HepG2 (cell line): ENCODE measurements at places on chromosomes 3 and 15. TPM values are rescaled to one million over a fixed set of nuclear protein-coding genes. Genes with fewer than 3 reads are reported as not detected.

DNA sequence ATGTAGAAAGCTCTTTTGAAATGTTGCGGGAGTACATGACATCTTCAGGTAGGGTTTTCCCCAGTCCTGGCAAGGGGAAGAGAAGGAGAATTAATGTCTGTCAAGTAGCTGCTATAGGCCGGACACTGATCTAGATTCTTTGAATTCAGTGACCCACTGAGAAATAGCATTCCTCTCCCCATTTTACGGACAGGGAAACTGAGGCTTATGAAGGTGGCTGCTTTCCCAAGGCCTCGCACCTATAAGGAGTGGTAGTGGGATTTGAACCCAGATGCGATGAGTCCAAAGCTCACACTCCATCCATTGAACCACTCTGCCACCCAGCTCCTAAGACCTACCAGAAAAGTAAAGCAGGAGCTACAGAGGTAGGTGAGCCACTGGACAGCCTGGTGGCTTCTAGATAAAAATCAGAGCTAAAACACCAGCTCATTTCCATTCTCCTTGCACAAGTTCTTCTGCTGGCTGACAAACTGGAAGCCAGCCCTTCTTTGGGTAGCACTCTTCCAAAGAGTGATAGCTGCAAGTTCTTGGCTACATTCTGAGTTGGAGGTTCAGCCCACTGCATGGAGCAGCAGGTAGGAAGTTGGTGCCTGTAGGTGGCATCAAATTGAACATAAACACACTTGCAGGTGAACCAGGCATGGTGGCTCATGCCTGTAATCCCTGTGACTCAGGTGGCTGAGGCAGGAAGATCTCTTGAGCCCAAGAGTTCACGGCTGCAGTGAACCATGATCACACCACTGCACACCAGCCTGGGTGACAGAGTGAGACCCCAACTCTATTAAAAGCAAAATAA is 22.0 kb downstream of the ZNF710 start:
- peaks cover 30% of the 10 kb centered on the region for H3K4me1 ChIP-seq
- no peak for DNase-seq
- H3K36me3 ChIP-seq, result no peaks in the 10 kb centered on the region
- no peak overlapping the region for H3K27ac ChIP-seq
- H3K27me3 ChIP-seq, result no peaks in the 10 kb centered on the region
- H3K4me3 ChIP-seq, result no peak overlapping the region

DNA sequence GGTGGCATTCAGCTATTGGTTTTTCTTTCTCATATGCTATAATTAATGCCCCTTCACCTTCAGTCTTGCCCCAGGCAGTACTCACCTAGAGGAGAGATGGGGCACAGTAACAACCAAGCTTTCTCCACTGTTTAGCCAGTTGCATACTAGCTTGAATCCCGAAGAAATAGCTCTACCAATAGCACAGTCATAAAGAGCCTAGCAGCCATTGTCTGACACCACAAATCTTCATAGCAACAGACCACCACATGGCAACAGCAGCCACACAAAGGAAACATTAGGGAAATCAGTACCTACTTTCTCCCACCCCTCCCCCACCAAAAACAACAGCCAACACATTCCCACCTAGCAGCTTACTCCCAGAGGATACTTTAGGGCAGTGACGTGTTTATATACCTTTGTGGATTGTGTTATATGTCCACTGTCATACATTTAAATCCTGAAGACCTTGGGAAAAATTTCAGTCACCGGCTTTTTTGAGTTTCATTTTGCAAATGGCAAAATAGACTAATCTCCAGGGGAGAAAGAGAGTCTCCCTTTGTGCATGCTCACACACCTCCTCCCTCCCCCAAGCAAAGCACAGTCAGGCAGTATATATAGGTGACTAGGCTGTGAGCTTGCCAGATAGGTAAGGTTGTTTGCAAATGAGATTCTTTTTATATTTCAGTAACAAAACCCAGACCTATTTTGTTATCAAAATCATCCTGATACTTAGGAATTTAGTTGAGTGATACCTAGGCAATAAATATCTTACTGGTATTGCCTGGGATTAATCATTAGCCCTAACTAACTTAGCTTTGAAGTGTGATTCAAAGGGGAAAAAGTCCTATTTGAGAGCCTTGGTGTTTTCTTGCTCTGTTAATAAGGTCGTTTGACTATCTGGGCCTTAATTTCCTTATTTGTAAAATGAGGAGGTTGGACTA is 140.6 kb downstream of the RBPMS2 start:
- H3K4me1 ChIP-seq, result peaks cover 59% of the 10 kb centered on the region
- DNase-seq, result peak; percentile 72
- H3K27me3 ChIP-seq, result no peaks in the 10 kb centered on the region
- peaks cover 9% of the 10 kb centered on the region; the same call in 1 of the 3 replicates for H3K36me3 ChIP-seq
- H3K27ac ChIP-seq, result peak overlapping the region; percentile 87
- H3K4me3 ChIP-seq, result no peak overlapping the region

- H3K36me3 ChIP-seq, result peaks cover 8% of the 10 kb centered on the region
- H3K4me3 ChIP-seq, result no peak overlapping the region
- H3K27me3 ChIP-seq, result no peaks in the 10 kb centered on the region
Observed at GRCh38 chr15:64110950-64111678, 15.3 kb downstream of the SNX1 start.

GRCh38 chr3:68809596-68809995 is 122.8 kb downstream of the TAFA4 start:
- no peaks in the 10 kb centered on the region for H3K36me3 ChIP-seq
- H3K4me1 ChIP-seq, result no peaks in the 10 kb centered on the region
- H3K27me3 ChIP-seq, result no peaks in the 10 kb centered on the region
- no peak overlapping the region for H3K27ac ChIP-seq
- DNase-seq, result no peak

DNA sequence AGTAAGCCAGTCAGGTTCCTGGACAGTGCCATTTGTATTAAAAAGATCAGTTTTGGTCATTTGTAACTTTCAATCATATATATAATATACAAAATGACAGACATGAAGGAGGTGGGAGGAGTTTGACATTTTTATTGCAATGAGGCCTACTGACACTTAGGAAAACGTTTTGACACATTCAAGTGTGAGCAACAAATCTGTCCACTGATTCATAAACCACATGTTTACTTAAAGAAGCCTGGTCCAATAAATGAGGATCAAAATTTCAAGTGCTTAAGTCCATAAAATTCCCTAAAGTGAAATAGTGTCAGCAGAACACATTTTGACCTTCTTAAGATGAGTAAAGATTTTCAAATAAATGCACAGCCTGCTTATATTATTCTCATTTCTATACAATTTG is 137.3 kb downstream of the MECOM start:
- H3K27me3 ChIP-seq, result no peaks in the 10 kb centered on the region
- no peak overlapping the region for H3K4me3 ChIP-seq
- no peaks in the 10 kb centered on the region for H3K36me3 ChIP-seq

GRCh38 chr15:49182128-49182527 is 12.1 kb downstream of the GALK2 start:
- H3K27me3 ChIP-seq, result no peaks in the 10 kb centered on the region
- H3K36me3 ChIP-seq, result no peaks in the 10 kb centered on the region
- H3K4me1 ChIP-seq, result no peaks in the 10 kb centered on the region
- no peak for DNase-seq

DNA sequence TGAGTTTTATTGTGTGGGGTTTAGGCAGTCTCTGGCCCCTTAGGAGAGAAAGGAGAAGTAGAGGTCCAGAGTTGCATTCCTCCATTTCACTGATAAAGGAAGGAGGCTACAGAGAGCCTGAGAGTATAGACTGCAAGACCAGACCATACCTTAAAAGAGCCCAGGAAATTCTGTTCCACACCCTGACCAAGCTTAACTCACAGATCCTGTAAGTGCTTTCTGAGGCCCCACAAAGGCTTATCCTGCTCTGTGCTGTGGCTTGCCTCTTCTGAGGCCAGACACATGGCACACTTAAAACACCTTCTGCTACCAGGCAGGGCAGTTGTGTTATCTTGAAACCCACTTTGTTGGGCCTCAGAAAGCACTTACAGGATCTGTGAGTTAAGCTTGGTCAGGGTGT is 39.2 kb upstream of the LEKR1 start:
- no peaks in the 10 kb centered on the region for H3K36me3 ChIP-seq
- H3K27me3 ChIP-seq, result no peaks in the 10 kb centered on the region
- no peak overlapping the region for H3K4me3 ChIP-seq
- no peak overlapping the region for H3K27ac ChIP-seq

- H3K36me3 ChIP-seq, result no peaks in the 10 kb centered on the region
- no peak overlapping the region for H3K27ac ChIP-seq
- H3K4me3 ChIP-seq, result no peak overlapping the region
- DNase-seq, result no peak
- no peaks in the 10 kb centered on the region for H3K27me3 ChIP-seq
- H3K4me1 ChIP-seq, result no peaks in the 10 kb centered on the region
Observed at GRCh38 chr3:140152851-140153639, 218.1 kb downstream of the CLSTN2 start.

- H3K27me3 ChIP-seq, result no peaks in the 10 kb centered on the region
- DNase-seq, result no peak
- H3K4me3 ChIP-seq, result no peak overlapping the region
- H3K4me1 ChIP-seq, result peaks cover 14% of the 10 kb centered on the region
- no peaks in the 10 kb centered on the region for H3K36me3 ChIP-seq
- no peak overlapping the region for H3K27ac ChIP-seq
Observed at GRCh38 chr3:45874677-45875346, 11.5 kb upstream of the CCR9 start.

GRCh38 chr3:164818318-164818717 is 260.0 kb downstream of the SI start:
- DNase-seq, result no peak
- H3K4me1 ChIP-seq, result no peaks in the 10 kb centered on the region
- no peak overlapping the region for H3K4me3 ChIP-seq
- H3K36me3 ChIP-seq, result no peaks in the 10 kb centered on the region
- no peak overlapping the region for H3K27ac ChIP-seq

- no peak overlapping the region for H3K27ac ChIP-seq
- no peak overlapping the region for H3K4me3 ChIP-seq
- no peaks in the 10 kb centered on the region for H3K4me1 ChIP-seq
- H3K36me3 ChIP-seq, result no peaks in the 10 kb centered on the region
- no peaks in the 10 kb centered on the region for H3K27me3 ChIP-seq
Observed at GRCh38 chr3:119160815-119161214, 12.6 kb upstream of the UPK1B start.

DNA sequence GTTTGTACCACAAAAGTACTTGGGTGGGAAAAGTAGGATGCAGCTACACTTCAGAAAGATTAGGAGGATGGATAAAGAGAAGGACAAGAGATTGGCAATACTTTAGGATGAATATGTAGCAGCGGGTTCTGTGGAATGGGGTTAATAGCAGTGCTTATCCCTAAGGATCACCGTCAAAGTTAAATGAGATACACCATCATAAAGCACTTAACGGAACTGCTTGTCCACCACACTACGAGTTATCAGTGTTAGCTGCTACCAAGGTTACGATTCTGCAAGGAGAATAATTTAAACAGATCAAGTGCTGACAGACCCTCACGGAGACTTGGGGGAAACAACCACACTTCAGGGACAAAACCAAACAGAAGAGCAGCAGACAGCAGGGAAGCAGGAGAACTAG is 963 bp downstream of the SHQ1 start:
- H3K27me3 ChIP-seq, result no peaks in the 10 kb centered on the region; the same call in 2 of the 3 replicates
- peaks cover 45% of the 10 kb centered on the region for H3K4me1 ChIP-seq
- no peaks in the 10 kb centered on the region for H3K36me3 ChIP-seq

- H3K27me3 ChIP-seq, result no peaks in the 10 kb centered on the region
- DNase-seq, result no peak
- H3K4me3 ChIP-seq, result no peak overlapping the region
- no peaks in the 10 kb centered on the region for H3K4me1 ChIP-seq
Observed at GRCh38 chr3:59995563-59995962, 945.7 kb upstream of the CFAP20DC start.

GRCh38 chr15:101020451-101020850 is 101.3 kb downstream of the LRRK1 start:
- peaks cover 27% of the 10 kb centered on the region for H3K4me1 ChIP-seq
- H3K4me3 ChIP-seq, result no peak overlapping the region

GRCh38 chr3:110099711-110100110 is 762.4 kb upstream of the DPPA4 start:
- no peaks in the 10 kb centered on the region for H3K4me1 ChIP-seq
- no peak overlapping the region for H3K27ac ChIP-seq
- DNase-seq, result no peak
- no peak overlapping the region for H3K4me3 ChIP-seq
- no peaks in the 10 kb centered on the region for H3K27me3 ChIP-seq
- no peaks in the 10 kb centered on the region for H3K36me3 ChIP-seq

GRCh38 chr3:126958638-126959085 is 24.3 kb upstream of the PLXNA1 start:
- no peak for DNase-seq
- H3K4me1 ChIP-seq, result peaks cover 26% of the 10 kb centered on the region
- H3K27ac ChIP-seq, result no peak overlapping the region
- no peak overlapping the region for H3K4me3 ChIP-seq
- H3K27me3 ChIP-seq, result no peaks in the 10 kb centered on the region

- DNase-seq, result no peak
- H3K4me3 ChIP-seq, result no peak overlapping the region
- no peak overlapping the region for H3K27ac ChIP-seq
- no peaks in the 10 kb centered on the region for H3K27me3 ChIP-seq
- H3K4me1 ChIP-seq, result no peaks in the 10 kb centered on the region
- H3K36me3 ChIP-seq, result no peaks in the 10 kb centered on the region
Observed at GRCh38 chr3:31133541-31133940, 239.1 kb upstream of the GADL1 start.

DNA sequence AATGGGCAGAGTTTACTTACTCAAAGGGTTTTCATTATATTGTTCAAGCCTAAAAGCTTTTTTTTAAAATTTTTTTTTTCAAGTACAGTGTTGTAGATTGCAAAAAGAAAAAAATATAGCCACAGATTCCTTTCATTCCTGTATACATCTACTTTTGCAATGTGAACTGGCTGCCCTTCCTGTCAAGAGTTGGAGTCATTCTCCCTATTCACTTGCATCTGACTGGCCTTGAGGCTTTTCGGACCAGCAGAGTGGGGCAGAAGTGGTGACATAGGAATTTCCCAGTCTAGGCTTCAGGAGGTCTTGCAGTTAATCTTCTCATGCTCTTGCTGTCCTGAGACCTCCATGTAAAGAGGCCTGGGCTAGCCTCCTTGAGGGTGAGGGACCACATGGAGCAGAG is 218.3 kb upstream of the CFAP20DC start:
- H3K4me3 ChIP-seq, result no peak overlapping the region
- no peaks in the 10 kb centered on the region for H3K4me1 ChIP-seq
- H3K36me3 ChIP-seq, result no peaks in the 10 kb centered on the region
- H3K27ac ChIP-seq, result no peak overlapping the region
- DNase-seq, result no peak
- H3K27me3 ChIP-seq, result no peaks in the 10 kb centered on the region

GRCh38 chr15:98943601-98944151 is 63.9 kb downstream of the PGPEP1L start:
- peaks cover 15% of the 10 kb centered on the region for H3K4me1 ChIP-seq
- DNase-seq, result no peak
- H3K27ac ChIP-seq, result no peak overlapping the region
- H3K36me3 ChIP-seq, result peaks cover 83% of the 10 kb centered on the region

GRCh38 chr3:122405015-122405414 is 10.8 kb downstream of the WDR5B start:
- no peak overlapping the region for H3K4me3 ChIP-seq
- no peaks in the 10 kb centered on the region for H3K4me1 ChIP-seq
- no peak for DNase-seq
- peaks cover 75% of the 10 kb centered on the region for H3K36me3 ChIP-seq
- no peak overlapping the region for H3K27ac ChIP-seq
- no peaks in the 10 kb centered on the region for H3K27me3 ChIP-seq

- no peaks in the 10 kb centered on the region for H3K4me1 ChIP-seq
- H3K27ac ChIP-seq, result no peak overlapping the region
Observed at GRCh38 chr3:178189854-178190253, 346.4 kb upstream of the KCNMB2 start.

The SNX4 gene
- total RNA-seq, result 73.6 and 115 TPM in 2 replicates

The PLD1 gene
- total RNA-seq, result 27.1 and 33.6 TPM in 2 replicates

The CTDSPL2 gene
- 56.2 and 95.2 TPM in 2 replicates for total RNA-seq

The GRK7 gene
- not detected in 2 replicates for total RNA-seq

The GRAMD1C gene
- total RNA-seq, result not detected in 2 replicates

The SLC22A14 gene
- total RNA-seq, result not detected in 2 replicates

The CPN2 gene
- total RNA-seq, result 16.3 and 27.7 TPM in 2 replicates

The TNNC1 gene
- 11.8 and 18.7 TPM in 2 replicates for total RNA-seq

The CFAP92 gene
- total RNA-seq, result 0.45 and 0.46 TPM in 2 replicates

The ACP3 gene
- not detected in 2 replicates for total RNA-seq

The JAGN1 gene
- 40.9 and 50.9 TPM in 2 replicates for total RNA-seq

The DLEC1 gene
- not detected in 2 replicates for total RNA-seq

The MEGF11 gene
- not detected in 2 replicates for total RNA-seq
